Kidney (tissue), 22 donors: ENCODE measurements at places on chromosomes 1 and 21. TPM values are rescaled to one million over a fixed set of nuclear protein-coding genes. Genes with fewer than 3 reads are reported as not detected.

- no peak for DNase-seq
Measured at GRCh38 chr21:37627074-37627473, 260.5 kb downstream of the DYRK1A start.

GRCh38 chr1:119987112-119987511, 82.3 kb downstream of the NOTCH2 start:
- DNase-seq = no peak

GRCh38 chr1:178540204-178540603, 27.3 kb downstream of the TEX35 start:
- no peak for DNase-seq

GRCh38 chr1:248913933-248914332, 7.9 kb downstream of the PGBD2 start:
- DNase-seq = no peak

- no peak for DNase-seq
Measured at GRCh38 chr1:1398677-1399186, 403 bp downstream of the CCNL2 start.

- no peak for DNase-seq
Measured at GRCh38 chr1:42325014-42325402, 10.0 kb downstream of the FOXJ3 start.

DNA sequence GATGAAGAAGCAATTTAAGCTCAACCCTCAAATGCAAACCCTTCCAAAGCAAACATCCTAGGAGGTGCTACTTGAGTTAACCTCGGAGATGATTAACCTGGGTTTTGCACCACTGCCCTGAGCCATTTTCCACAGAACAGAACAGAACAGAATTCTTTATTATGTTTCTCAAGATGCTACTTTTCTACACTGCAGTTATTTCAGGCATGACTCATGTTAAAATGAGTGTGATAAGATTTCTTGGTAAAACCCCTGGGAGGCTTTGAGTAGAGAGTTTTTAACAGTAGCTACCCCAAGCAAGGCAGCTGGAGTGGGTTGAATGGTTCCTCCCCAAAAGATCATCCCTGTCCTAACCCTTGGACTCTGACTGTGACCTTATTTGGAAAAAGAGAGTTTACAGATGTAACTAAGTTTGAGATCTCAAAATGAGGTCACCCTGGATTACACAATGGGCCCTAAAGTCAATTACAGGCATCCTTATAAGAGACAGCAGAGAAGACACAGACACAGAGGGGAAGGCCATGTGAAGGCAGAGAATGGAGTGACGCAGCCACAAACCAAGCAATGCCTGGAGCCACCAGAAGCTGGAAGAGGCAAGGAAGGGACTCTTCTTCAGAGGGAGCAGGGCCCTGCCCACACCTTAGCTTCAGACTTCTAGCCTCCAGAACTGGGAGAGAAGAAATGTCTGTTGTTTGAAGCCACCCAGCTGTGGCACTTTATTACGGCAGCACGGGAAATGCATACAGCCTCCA, 153.4 kb downstream of the ETS2 start:
- peak; percentile 82 for DNase-seq

GRCh38 chr1:53625049-53625448, 113.9 kb downstream of the GLIS1 start:
- DNase-seq = no peak

- no peak for DNase-seq
Measured at GRCh38 chr1:53519421-53519820, 60.2 kb downstream of the DMRTB1 start.

GRCh38 chr1:216892581-216893160, 169.4 kb upstream of the ESRRG start:
- DNase-seq = no peak

GRCh38 chr1:197218857-197219256, 49.2 kb upstream of the CRB1 start:
- no peak for DNase-seq

DNA sequence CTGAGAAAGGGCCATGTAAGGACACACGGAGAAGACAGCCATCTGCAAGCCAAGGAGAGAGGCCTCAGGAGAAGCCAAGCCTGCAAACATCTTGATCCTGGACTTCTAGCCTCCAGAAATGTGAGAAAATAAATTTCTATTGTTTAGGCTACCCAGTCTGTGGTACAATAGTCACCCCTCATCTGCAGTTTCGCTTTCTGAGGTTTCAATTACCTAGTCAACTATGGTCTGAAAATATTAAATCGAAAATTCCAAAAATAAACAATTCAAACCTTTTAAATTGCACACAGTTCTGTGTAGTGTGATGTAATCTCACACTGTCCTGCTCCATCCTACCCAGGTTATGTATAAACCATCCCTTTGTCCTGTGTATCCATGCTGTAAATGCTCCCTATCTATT, 52.6 kb downstream of the ZNF644 start:
- no peak for DNase-seq

DNA sequence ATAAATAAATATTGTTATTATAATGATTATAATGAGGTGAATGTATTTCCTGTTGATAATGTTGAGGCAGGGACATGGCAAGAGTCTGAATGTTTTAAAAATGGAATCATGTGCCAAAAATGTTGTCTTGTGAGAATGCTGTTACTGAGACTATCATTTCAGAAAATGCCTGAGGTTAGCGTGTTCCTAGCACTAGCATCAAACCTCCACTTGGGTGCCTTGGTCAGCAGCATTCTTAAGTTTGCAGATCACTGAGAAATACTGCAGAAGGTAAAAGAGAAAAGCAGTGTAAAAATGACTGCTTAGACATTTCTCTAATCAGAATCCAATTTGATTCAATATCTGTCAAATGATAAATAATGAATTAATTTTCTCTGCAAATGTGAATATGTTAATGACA, 50.8 kb downstream of the OLFM3 start:
- DNase-seq = no peak

- DNase-seq = no peak
Measured at GRCh38 chr1:240149484-240150094, 57.9 kb downstream of the FMN2 start.

DNA sequence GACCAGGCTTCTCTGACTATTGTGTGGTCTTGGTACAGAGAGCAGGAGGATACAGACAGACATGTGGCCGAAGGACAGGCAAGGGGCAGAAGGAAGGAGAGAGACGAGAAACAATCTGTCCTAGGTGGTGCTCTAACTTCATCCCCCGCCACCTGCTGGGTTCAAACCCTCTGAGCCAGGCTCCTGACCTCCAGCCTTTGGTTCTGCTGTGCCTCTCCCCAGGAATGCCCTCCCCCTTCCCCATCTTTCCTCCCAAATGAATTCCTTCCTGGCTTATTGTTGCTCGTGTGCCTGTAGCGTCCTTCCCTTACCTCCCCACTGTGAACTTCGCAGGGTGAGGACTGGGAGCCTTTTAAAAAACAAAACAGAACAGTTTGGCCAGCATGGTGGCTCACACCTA, 5.4 kb downstream of the TCEA3 start:
- DNase-seq = no peak

DNA sequence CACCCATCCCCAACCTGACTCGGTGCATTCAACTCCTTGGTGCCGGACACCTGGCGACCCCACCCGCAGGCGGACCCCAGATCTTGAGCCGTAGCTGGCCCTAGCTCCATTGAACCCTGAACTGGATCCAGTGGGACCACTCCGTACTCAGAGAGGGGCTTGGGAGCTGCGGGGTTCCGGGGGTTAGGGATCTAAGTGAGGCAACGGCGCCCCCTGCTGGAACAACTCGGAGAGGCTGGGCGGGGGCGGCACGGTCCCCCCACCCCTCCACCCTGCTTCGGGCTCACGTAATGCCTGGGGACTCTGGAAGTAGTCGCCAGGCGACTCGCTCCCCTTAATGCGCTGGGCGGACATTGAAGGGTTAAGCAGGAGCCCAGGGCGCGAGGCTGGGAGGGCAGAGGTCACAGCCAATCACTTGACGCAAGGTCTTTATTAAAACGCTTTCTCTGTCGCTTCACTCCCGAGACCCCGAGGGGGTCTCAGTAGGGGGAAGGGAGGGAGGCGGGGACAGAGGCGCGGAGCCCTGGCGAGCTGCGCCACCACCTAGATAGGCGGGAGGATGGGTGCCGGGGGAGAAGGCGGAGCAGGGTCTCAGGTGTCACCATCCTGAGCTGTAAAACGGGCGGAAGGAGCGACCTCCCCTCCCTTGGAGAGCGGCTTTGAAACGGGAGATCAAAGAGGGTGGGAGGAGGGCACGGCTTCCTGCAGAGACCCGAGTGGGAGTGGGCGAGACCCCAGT, 704 bp upstream of the CRABP2 start:
- peak; percentile 94 for DNase-seq

DNA sequence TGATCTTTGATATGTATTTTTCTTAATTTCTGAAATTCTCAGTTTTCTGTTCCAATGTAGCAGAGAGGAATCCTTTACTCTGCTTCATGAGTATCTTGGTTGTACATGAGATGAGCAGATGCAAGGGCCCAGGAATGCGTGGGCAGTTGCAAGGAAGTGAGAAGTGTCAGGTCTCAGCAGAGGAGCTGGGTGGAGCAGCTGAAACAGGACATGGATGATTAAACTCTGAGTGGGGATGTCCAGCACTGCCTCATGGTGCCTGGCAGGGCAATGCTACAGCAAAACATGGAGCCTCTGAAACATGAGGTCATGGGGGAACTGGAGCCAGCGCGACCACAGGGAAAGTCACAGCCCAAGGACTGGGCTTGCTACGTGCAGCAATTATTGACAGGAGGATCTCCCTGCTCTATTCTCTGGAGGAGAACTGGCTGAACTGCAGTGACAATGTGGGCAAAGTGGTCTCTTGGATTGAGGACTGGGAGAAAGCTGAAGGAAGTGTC, 48.4 kb downstream of the COLGALT2 start:
- peak; percentile 94 for DNase-seq

GRCh38 chr1:5165762-5166161, 511.4 kb downstream of the AJAP1 start:
- DNase-seq = no peak

DNA sequence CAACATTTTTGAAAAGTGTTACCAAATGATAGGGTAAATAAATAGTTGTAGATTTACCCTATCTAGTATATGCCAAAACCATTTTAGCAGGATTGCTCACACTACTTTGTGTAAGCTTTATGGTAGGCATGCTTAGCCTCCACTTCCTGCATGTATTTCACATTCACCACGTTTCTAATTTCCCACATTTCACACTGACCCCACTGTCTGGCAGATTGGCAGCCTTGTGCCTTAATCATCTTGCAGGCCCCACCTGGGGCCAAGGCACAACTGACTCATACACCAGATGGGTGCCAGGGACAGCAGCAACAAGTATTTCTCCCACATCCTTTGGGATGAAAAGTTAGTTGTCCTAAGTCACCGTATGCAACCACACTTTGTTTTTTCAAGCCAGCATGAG, 21.2 kb upstream of the CENPF start:
- no peak for DNase-seq

DNA sequence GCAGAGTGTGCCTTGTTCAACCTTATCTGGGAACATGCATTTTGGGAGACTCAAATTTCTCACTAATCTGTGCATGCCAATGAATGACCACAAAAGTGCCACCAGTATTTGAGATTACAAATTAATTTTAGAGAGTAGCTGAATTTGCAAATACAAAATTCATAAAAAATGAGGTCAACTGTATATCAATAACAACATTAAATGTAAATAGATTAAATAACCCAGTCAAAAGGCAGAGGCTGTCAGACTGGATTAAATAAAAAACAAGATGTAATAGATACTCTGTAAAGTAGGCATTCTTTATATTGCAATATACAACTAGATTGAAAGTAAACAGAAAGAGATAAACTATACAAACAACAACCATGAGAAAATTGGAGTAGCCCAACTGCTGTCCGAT, 5.5 kb upstream of the KRTAP10-3 start:
- no peak for DNase-seq

DNA sequence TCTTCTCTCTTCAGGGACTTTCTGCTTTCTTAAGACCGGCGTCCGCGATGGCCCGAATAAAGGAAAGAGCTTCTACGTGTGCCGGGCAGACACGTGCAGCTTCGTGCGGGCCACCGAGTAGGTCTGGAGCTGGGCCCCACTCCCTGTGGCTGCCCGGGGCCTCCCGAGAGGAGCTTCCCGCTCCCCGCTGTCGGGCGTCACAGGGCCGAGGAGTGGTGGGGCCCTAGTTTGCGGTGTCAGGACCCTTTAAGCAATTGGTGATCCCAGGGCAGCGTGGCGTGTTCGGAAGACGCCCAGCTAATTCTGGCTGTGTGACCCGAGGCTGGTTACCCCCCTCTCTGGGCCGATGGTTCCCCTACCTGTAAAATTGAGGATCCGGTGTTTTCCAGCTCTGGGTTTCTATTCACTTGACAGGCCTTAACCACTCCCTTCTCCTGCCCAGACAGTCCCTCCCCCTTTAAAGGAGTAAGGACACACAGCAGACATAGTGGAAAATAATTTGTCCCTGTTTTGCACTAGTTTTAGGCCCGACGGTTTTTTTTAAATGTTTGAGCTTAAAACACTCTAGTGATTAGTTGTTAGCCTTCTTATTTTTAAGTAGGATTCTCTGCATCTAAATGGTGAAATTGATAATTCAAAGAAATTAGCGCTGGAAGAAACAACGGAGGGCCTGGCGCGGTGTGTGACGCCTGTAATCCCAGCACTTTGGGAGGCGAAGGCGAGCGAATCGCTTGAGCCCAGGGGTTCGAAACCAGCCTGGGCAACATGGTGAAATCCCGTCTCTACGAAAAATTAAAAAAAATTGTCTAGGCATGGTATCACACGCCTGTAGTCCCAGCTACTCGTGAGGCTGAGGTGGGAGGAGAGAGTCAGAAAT, 553 bp downstream of the TTF2 start:
- DNase-seq = peak; percentile 61

- no peak for DNase-seq
Measured at GRCh38 chr1:235403593-235403992, 36.4 kb downstream of the TBCE start.

- DNase-seq = no peak
Measured at GRCh38 chr21:18164483-18164882, 80.2 kb upstream of the CHODL start.

DNA sequence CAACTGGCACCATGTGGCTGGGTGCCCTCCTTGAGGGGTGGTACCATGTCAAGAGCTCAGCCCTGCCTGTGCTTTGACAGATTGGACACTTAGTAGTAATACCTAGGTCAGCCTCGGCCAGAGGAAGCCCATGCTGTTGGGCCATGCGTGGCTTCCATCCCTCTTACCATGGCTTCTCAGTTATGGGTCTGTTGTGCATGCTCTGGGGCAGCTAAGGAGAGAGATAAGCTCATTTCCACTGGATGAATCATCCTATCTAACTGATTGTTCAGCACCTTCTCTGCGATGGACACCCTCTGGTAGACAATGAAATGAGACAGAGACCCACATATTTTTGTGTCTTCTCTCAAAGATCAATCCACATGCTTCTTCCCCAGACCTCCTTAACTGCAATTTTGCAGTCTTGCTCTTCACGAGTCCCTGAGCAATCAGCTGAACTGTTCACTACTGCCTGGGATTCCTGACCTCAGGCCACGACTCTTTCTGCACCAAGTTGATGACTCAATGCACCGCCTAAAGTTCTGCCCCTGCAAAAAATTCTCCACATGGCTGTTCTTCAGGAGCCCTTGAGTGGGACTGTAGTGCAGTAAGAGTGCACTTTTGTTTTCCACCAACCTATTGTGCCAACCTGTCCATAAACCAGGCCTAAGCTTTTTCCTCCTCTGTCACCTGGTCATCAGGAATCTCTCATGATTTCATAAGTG, 6.9 kb upstream of the TRIM62 start:
- no peak for DNase-seq

GRCh38 chr1:41742219-41742618, 176.5 kb downstream of the HIVEP3 start:
- DNase-seq = no peak

Gene ZCCHC17
- polyA plus RNA-seq = 42.0 TPM

Gene DRAM2
- 54.5 TPM for polyA plus RNA-seq

Gene CD1C
- 0.45 TPM for polyA plus RNA-seq

Gene TSACC
- polyA plus RNA-seq = 1.1 TPM

Gene LCE3E
- polyA plus RNA-seq = not detected

Gene NKAIN1
- 0.34 TPM for polyA plus RNA-seq

Gene KMO
- 35.5 TPM for polyA plus RNA-seq

Gene FALEC
- not detected for polyA plus RNA-seq

Gene GPR3
- 0.77 TPM for polyA plus RNA-seq

Gene MAP1LC3C
- polyA plus RNA-seq = not detected
